ENCODE measurements at places on chromosomes 12 and 14.

GRCh38 chr12:71935594-71935993 is 3.1 kb upstream of the TPH2 start:
- no peak for DNase-seq

GRCh38 chr12:32115404-32116104 is 8.9 kb downstream of the BICD1 start:
- peak; percentile 93 for DNase-seq

- DNase-seq = no peak
These were observed 45.4 kb upstream of the NPFF start for GRCh38 chr12:53552361-53553327.

GRCh38 chr12:113298861-113299545 is 35.9 kb downstream of the SLC8B1 start:
- peak; percentile 67 for DNase-seq

DNA sequence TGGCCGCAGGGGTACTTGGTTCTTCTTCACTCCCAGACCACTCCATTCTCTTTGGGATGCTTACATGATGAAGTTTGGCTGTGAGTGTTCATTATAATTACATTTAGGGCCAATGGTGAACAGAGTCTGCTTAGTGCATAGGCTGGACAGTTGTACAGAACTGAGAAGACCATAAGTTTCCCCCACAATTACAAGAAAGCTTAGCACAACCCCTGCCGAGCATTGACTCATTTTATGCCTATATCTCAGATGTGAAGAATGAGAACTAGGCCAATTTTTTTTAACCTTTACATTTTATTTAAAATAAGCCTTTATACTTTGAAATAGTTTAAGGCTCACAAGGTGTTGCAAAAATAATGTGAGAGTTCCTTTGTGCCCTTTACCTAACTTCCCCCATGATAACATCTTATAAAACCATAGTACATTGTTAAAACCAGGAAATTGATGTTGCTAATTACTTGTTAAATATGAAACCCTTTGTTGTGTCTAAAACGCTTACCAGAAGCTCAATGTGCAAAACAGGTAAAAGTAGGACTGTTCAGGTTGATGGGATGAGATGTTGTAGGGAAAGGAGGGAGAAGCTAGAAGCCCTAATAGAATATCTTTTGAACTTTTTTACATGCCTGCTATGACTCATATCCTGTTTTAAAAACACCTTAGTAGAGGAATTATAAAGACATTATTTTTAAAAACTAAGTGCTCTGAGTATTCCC is 47.2 kb downstream of the ALDH1L2 start:
- no peak for DNase-seq

- DNase-seq = peak; percentile 39
These were observed 28.5 kb downstream of the FOS start for GRCh38 chr14:75306927-75307699.

- DNase-seq = no peak
These were observed 388.5 kb downstream of the PAWR start for GRCh38 chr12:79302162-79302814.

DNA sequence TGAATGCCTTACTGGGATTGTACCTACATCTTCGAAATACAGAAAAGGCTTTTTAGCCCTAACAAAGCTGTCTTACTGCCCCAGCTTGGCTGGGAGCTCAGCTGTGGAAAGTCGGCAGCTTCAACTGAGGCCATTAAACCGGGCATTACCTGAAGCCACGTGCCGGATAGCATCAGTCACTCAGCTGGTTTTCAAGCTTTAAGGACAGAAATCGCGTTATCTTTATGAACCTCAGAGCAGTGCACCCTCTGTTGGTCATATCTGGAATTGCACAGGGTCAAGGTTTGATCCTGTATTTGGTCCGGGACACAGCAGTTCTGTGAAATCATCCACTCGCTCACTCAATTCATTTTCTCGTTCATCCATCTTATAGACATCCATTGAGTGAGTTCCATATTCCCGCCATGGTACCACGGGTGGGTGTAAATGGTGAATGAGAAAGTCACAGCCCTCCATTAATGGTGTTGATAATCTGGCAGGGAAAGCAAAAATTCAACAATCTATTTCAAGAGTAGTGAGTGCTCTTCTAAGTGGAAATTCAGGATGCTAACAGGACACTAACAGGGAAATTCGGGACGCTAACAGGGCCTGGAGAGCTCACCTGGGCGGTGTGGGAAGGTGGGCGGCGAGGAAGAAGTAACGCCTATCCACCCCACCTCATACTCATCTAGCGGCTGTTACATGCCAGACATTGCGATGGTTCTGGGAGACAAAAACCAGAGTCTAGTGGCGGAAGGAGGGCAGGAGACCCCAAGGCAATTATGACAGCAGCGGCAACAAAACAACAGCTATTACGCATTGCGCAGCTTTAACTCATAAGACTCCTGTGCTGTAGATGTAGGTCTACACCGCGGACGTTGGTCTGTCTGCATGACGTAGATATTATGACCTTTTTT is 60.6 kb upstream of the TCL1A start:
- peak; percentile 69 for DNase-seq

DNA sequence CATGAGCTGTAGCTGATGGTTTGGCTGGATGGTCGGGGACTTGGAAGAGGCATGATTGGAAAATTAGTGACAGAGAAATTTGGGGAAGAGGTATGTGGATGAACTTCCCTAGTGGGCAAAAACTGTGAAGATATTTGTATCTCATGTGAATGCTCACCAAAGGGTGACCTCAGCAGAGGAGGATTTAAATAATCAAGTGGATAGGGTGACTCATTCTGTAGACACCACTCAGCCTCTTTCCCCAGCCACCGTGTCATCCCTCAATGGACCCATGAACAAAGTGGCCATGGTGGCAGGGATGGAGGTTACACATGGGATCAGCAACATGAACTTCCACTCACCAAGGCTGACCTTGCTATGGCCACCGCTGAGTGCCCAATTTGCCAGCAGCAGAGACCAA is 60.8 kb upstream of the KRAS start:
- DNase-seq = no peak

DNA sequence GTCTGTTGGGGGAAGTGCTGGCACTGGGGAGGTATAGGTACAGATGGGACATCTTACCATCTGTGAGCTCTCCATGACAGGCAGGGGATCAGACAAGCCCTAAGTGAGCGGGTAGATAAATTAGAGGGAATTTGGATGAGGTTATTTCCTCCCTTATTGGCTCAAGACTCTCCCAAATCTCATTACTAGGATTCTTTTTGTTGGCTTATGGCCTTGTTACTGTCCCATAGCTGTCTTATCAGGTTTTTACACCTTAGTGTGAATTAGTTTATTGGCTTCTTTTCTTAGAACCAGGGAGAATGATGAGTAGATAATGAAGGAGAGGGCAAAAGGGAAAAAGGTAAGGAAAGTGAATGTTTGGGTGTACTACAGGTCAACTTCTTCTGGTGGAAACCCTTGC is 191.1 kb upstream of the PRICKLE1 start:
- no peak for DNase-seq

DNA sequence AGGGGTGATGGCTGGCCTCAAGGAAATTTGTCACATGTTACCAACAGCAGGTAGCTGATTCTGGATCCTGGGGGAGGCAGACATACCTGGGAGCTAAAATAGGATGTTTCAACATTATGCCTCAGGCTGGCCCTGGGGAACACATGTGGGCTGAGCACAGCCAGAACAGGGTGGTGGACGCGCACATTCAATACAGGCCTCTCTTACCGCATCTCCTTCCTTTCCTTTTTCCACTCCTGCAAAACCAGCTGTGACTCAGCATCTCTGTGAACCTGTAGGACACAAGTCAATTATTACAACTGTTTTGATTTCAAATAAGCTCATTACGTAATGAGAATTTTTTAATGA is 61.0 kb downstream of the NT5DC3 start:
- no peak for DNase-seq

DNA sequence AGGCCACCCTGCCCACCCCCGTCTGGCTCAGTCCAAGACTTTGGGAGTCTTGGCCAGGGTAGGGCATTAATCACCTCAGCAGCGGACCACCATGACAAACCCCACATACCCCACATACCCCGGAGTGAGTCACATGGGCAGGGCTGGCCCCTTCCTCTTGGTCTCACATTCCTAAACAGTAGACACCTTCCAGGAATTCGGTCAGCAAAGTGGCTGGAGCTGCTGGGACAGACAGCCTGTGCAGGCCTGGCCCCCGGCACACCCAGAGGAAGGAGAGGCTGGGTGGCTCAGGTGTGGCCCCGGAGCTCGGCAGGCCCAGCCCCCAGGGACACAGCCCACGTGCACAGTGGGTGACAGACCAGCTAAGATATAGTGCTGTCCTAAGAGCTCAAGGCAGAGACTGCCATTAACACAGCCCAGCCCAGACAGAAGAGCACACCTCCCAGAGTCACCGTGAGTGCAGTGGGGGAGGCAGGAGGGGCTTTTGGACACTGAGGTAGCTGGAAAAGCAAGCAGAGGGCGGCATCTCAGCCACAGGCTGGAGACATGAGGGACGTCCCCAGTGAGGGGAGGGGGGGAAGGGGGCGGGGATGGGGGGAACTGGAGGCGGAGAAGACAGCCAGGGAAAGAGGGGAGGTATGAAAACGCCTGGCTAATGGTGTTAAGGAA is 24.0 kb downstream of the CCDC85C start:
- peak; percentile 81 for DNase-seq

DNA sequence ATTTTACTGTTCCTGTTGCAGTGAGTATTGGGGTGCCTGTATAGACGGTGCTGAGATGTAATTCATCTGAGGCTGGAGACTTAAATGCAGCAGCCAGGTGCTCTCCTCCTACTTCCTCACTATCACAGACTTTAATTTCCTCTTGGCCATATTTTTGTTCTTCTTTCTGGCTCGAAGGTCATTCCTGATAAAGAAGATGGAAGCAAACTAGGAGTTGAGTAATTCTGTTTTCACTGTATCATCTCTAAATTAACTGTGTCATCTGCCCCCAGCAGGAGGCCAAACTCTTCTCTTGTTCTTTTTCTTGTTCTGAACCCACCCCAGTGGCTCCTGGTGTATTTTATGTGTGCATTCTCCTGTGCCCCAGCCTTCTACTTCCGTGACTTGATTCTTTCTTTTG is 141.7 kb upstream of the ARHGAP5 start:
- no peak for DNase-seq

GRCh38 chr14:89107626-89108025 is 283.2 kb downstream of the TTC8 start:
- DNase-seq = no peak

- no peak for DNase-seq
These were observed 21.4 kb downstream of the CKB start for GRCh38 chr14:103501041-103501870.

All from AG20443 (cell line).